Stimulated activated CD8-positive, alpha-beta memory T cell treated with anti-CD3 and anti-CD28 coated beads, Interleukin-4, amount 100 ng/mL, for 48 hours (primary cell): ENCODE measurements at places on chromosomes 4 and X.

DNA sequence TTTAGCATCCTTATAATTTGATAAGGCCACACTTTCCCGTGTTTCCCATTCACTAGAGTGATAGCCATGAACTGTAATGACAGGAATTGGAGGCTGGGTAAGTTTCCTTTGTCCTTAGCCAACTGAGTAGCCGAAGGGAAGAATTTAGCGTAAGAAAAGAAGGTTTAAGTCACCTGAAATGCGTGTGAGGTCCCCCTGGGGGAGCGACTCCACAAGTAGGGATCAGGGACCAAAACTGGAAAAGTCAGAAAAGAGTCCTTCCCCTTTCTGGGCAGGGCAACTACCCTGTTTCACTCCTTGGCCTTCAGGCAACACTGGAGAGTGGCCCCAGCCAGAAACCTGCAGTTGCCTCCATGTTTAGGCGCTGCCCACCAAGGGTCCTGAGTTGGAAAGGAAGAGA, 81.6 kb upstream of the MED14 start:
- no peak for DNase-seq

DNA sequence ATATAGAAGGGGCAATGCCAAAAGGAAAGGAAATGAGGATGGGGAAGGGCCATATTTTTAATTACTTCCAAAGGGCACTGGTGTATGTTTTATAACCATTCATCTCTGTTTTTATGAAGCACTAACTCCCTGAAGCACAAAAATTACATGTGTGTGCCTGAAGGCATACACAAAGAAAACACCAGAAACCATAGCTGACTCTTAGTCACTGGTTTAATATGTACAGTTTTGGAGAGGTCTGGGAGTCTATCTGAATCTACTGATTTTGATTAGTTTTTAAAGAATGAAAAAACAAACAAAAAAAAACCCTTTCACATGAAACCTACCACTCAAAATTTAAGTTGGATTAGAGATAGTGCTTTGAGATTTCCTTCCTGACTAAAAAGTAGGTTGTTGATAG, 438.7 kb downstream of the RPA4 start:
- no peak for DNase-seq

DNA sequence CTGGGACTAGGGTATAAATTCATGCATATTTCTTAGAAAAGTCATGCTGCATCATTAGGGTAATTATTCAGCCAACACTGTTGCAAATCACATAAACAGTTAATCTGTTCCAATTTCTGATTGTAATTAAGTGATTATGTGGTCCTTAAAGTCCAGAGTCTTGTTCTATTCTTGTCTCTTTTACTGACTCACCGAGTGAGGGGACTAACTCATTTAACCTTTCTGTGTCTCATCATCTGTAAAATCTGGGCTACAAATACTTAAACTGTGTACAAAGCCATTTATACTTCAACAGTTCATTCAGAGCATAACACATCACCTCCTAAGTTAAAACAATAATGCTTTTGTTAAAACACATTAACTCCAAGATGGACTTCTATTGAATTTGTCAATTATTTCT, 65.4 kb upstream of the KLHL13 start:
- no peak for DNase-seq

GRCh38 chr4:61501812-61502211, 301.7 kb downstream of the ADGRL3 start:
- no peak for DNase-seq

DNA sequence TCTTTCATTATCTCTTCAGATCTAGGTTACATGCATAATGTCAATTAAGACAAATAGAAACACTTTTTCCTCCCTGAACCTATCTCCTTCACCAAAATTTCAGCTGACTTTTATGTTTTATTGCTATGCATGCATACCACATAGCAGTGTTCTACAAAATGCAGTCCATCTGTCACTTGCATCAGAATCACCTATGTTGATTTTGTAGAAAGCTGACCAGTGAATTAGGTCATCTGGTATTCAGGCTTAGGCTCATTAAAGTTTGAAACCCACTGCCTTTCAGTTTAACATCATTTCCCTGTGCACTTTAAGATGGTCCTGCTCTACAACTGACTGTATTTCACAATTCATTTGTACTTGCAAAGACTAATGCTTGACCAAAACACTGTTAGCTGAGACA, 277.9 kb downstream of the CFAP299 start:
- DNase-seq = no peak

DNA sequence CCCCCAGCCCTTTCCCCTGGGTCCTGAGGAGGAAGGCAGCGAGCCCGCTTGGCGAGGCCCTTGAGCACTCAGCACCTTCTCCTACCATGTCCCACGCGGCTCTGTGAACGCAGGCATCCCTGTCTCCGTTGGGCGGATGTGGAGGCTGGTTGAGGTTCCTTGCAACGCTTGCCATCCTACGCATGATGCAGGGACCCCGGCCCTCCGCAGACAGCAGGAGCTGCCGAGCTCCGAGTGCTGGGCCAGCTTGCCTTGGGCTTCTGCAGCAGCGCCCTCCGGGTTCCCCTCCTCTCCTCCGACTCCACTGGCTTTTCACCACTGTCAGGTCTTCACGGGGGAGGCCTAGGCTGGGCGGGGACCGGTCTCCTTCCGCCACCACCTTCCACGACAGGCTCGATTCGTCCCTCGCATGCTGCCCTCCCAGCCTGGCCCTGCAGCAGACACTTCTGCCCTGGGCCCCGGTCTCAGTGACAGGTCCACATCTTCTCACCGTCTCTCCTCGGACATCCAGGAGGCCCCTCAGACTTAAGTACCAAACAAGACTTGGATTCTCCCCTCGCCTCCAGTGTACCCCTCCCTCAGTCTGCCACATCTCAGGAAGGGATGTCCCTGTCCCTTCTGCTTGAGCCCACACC, 67.6 kb upstream of the HGFAC start:
- DNase-seq = no peak

DNA sequence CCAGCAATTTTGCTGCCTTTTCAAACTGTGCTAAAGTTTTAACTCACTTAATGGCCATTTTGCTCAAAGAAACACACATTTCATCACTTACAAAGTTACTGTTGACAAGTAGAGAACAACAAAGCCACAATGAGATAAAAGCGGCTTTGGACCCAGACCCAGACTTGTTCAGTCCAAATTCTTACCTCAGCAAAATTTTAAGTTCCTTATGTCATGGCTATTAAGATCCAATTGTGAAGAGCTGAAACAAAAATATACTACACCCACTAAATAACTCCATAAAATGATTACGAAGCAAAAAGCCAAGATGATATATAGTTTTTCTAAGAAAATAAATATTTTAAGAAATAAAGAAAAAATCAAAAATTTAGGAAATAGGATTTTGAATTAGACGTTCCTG, 137.0 kb upstream of the INPP4B start:
- DNase-seq = no peak

GRCh38 chrX:68939868-68940267, 111.0 kb downstream of the EFNB1 start:
- no peak for DNase-seq

DNA sequence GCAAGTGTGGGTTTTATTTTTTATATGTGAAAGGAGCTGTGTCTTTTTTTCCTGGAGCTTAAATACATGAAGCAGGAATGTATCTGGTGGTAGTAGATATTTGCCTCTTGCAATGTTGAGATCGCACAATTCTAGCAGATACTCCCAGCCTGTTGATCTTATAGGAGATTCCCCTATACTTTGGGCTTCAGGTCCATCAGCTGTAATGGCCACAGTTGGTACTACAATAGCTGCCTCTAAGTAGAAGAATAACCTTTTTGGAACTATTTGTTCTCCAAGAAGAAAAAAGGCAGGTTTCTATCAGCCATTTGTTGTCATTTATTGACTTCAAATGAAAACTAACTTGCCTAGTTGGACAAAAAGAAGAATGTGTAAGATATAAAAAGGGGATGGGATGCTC, 37.7 kb downstream of the LIMCH1 start:
- no peak for DNase-seq

DNA sequence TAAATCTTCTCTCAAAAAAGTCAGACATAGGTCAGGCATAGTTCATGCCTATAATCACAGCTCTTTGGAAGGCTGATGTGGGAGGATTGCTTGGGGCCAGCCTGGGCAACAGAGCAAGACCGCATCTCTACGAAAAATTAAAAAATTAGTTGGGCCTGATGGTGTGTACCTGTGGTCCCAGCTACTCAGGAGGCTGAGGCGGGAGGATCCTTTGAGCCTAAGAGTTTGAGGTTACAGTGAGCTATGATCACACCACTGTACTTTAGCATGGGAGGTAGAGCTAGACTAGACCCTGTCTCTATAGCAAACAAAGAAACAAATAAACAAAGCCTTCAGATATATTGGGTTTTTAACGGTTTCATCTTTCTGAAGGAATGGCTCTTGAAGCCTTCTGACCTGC, 62.2 kb downstream of the DIPK2B start:
- no peak for DNase-seq
